Activated CD4-positive, alpha-beta T cell treated with anti-CD3 and anti-CD28 coated beads, Interleukin-2, amount 50 U/mL, for 48 hours (primary cell): ENCODE measurements at places on chromosomes 12 and 14.

DNA sequence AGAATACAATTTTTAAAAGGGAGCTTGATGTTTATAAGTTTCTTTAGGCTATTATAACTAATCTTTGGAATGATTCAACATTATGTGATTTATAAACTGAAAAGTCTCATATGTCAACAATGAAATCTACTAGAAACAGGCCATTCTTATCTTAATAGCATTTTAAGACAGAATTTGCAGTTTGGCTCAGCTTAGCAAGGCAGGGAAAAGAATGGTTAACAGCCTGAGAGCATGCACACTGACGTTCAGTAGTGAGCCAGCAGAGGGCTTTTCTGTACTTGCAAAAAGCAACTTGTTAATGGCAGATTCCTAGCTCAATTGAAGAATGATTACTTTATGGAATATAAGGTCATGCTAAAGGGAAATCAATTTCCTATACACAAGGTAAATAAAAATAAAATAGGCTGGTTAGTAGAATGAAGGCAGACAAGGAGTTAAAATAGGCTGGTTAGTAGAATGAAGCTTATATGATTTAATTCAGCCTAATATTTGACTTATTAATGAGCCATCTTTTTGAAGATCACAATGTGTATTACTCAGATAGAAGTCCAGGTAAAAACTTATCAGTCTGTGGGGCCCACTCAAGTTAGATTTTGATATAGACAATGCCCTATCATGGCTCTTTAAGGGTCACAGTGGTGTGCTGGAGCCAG, 95.9 kb downstream of the OTOGL start:
- DNase-seq = no peak

DNA sequence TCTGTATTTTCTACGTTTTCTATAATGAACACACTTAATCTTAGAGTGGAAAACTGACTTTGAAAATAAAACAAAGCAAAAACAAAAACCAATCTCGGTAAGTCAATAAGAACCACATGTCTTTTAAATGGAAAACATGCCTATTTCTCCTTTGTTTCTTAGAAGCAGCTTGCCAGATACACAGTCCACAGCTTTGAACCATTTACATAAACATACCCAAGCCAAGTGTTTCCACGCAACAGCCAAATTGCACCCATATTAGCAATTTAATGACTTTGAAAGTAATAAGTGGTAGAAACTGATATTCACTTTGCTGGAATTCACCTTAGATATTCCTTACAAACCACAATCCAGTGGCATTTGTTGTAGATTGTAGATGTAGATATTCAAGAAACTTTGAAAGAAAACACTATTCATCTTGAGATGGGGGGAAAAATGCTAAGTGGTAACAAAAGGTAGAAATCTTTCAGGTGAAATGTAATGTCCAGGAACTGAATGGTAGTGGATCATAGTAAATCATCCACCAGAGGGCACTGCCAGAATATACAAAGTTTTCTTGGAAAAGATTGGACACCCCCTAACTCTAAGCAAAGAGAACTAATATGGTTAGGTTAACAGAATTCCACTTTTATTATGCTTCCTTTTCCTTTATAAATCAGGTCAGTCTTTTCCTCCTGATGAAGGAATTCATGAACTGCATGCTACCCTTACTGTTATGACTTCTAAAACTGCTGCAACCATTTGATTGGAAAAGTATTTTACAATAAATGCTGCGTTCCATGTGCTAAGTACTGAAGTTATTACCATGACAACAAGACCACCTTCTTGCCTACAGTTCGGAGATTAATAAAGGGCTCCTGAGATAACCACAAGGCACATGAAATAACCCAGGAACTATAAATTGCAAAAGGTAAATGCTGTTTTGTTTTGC, 69.8 kb downstream of the RERG start:
- DNase-seq = no peak

- no peak for DNase-seq
These were observed 5.6 kb upstream of the OR6C76 start for GRCh38 chr12:55420307-55420962.

DNA sequence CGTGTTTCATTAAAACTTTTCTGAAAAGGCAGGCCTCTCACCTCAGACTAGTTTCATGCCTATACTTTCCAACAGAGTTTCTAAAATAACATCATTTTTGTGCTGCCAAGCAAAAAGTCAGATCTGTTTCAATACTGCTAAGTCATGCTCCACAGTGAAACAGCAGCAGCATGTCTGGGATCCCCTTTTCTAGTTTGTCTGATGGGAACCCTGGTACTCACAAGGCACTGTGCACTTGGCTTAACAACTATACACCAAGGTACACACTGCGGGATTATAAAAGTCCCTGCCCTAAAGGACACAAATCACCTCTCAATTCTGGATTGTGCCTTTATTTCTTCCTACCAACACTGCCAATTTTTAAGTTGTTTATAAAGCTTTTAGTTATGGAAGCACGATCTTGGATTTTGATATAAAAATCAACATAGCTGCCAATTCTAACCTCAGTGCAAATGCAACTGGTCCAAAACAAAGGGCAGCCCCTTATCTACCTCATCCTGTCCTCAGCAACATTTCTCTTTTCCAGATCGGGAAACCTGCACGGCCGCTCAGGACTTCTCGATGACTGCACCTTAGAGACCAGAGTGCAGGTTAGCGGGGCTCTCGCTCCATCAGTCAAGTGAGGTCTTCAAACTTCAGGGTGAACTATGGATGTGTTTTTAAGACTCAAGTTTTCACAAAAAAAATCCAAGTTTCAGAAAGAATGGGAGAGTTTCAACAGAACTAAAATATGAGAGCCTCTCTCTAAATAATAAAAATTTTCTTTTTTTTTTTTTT, 1.7 kb upstream of the EIF5 start:
- no peak for DNase-seq

DNA sequence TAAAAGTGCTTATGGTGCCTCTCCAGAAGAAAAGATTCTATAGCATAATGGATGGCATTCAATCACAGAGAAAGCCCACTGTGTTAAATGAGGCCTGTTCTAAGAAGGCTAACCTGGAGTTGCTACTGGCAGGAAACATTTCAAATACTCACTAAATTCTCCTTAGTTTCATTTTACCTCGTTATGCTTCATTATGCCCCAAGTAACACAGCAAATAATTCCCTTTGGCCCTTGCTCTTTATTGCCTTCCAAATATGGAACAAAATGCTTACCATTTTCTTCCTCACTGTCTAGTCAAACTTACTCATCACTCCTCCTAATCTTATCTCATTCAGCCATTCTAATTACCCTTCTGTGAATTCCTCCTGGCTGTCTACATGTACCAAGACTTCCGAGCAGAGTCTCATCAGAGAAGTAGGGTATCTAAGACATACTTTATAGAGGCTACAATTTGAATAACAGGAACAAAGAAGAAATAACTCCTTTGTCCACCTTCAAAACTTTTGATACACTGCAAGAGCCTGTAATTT, 292.1 kb upstream of the CLEC14A start:
- no peak for DNase-seq

- DNase-seq = no peak
These were observed 82.2 kb downstream of the MIA2 start for GRCh38 chr14:39315859-39316444.
